ENCODE measurements at places on chromosomes 5 and 9. TPM values are rescaled to one million over a fixed set of nuclear protein-coding genes. Genes with fewer than 3 reads are reported as not detected.

Gene TNIP1
- 71.9 TPM for polyA plus RNA-seq

Gene DDX4
- 0.14 TPM for polyA plus RNA-seq

Gene TBC1D13
- 40.0 TPM for polyA plus RNA-seq

Gene PCDHGB4
- polyA plus RNA-seq, result 7.4 TPM

Gene GAPT
- polyA plus RNA-seq, result 1.4 TPM

Gene COL27A1
- 52.3 TPM for polyA plus RNA-seq

DNA sequence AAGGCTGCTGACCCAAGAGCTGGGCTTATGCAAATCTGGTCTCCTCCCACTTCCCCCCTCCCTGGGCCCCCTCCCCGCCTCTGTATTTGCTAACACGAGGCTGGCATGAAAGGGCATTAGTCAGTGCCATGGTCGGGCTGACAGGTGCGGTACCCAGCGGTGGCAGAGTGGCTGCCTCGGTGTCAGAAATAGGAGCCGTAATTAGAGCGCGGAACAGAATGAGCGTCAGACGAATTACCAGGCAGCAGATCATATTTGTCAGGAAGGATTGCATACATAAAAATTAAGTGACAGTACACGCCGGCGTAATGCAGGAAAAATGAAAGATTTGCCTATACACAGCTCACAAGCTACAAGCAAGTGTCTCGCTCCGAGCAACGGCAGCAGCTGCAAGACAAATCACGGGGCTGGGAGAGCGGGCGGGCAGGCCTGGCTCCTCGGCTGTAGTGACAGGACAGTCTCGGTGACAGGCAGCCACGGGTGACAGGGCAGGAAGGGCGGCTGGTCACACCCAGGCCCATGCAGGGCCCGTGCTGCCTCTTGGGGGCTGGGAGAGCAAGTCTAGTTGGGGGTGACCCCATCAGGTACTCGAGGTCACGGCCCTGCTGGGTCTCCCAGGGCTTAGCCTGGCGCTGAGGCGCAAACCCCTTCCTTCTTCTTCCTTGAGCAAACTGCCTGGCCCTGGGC lies 72.4 kb downstream of the NEK6 start:
- DNase-seq, result no peak

DNA sequence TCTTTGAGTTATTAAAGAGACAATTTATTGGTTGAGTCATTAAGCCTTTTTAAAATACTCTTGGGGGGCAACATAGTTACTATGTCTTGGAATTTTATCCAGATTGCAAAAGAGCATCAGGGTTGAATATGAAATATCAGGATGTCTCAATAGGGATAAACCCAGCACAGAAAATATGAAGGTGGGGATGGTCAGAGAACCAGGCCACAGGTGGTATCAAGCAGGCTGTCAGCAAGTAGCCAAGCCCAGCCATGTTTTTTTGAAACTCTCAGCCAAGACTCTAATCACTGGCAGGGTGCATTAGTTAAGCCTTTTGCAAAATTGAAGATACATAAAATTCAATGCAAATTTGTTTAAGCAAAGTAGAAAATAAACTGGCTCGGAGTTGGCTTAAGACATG lies 468.9 kb downstream of the DTWD2 start:
- no peak for DNase-seq

DNA sequence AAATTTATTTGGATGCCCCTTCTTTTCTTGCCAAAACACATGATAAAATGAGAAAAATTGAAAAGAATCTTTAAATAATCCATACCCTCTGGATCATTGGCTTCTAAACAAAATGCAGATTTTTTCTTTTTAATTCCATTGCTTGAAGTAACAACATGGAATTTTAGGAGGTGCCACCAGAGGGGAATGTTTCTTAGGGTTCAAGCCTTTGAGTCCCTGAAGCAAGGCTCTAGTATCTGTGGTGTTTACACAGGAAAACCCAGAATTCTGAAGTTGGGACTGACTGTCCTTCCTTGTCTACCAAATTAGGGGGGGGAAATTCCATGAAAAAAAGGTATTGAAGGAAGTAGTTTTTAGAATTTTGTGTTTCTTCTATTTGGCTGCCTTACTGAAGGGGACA lies 69.4 kb downstream of the LMNB1 start:
- no peak for DNase-seq

- DNase-seq, result no peak
Measured at GRCh38 chr5:54440456-54440893, 15.0 kb upstream of the HSPB3 start.

GRCh38 chr9:86563350-86563749 lies 209.1 kb upstream of the TUT7 start:
- DNase-seq, result no peak

GRCh38 chr5:135869935-135870334 lies 25.7 kb downstream of the IL9 start:
- DNase-seq, result no peak

- DNase-seq, result no peak
Measured at GRCh38 chr5:177434942-177435738, 8.7 kb downstream of the GRK6 start.

- no peak for DNase-seq
Measured at GRCh38 chr9:134988706-134989105, 71.0 kb upstream of the FCN1 start.
